Brain microvascular endothelial cell (primary cell): ENCODE measurements at places on chromosomes 6 and 20.
A peak's percentile ranks its signal among the peaks of the same experiment; 100 is the strongest.

DNA sequence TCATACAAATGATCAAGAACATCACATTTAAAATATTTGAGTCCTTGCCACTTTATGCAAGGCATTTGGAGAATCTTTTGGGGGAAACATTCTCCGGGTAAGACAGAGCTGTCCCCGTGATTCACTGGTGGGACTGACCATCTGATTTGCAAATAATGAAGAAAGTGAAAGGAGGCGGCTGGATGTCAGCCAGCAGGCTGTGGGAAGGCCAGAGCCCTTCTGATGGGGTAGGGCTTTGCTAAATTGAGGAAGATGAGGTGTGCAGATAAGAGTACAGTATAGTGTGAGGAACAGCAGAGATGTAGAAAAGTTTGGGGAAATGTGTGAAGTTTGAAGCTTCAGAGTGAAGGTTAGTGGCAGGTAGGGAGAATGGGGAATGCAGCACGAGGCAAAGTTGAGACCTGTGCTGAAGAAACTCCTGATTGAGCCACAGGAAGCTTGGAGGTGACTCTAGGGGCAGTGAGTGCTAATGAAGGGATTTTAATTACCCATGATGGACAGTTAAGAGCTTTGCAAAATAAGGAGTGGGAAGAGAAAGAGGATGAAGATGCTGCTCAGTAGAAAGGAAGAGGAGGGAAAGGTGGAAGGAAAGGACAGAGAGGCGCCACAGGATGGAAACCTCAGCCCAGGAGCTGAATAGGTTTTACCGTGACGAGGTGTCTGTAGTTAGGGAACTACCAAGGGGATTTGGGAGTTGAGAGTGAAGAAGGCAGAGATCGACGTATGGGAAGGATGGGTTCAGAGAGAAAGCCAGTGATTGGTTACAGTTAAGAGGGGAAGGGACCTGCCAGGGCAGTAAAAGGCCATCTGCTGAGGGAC, 68.7 kb downstream of the SNX9 start:
- no peak for DNase-seq

- DNase-seq = no peak
These were observed 4.0 kb upstream of the OSBPL2 start for GRCh38 chr20:62234339-62234738.

DNA sequence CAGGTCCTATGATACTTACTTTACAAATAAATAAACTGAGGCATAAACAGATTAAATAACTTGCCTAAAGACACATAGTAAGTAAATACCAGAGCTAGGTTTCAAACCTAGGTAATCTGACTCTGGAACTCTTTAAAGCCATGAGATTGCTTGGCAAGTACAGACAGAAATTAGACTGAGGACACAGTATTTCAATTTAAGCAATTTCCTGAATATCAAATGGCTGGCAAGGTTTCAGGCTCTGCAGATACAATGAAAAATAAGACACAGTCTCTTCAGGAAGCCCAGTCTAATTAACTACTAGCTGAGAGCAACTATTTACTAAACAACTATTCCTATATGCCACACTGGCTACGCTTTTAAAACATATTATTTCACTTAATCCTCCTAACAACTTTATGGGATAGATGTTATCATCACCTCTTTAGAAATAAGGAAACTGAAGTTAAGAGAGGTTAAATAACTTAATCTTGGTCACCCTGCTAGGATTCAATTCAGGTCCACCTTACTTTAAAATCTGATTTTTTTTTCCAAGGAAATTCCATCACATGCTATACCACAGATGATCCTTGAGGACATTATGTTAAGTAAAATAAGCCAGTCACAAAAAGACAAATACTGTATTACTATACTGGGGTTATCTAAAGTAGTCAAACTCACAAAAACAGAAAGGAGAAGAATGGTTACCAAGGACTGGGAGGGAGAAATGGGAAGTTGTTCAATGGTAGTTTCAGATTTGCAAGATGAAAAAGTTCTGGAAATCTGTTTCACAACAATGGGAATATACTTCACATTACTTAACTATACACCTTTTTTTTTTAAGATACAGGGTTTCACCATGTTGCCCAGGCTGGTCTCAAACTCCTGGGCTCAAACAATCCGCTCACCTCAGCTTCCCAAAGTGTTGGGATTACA, 4.1 kb downstream of the TRPC4AP start:
- no peak for DNase-seq

DNA sequence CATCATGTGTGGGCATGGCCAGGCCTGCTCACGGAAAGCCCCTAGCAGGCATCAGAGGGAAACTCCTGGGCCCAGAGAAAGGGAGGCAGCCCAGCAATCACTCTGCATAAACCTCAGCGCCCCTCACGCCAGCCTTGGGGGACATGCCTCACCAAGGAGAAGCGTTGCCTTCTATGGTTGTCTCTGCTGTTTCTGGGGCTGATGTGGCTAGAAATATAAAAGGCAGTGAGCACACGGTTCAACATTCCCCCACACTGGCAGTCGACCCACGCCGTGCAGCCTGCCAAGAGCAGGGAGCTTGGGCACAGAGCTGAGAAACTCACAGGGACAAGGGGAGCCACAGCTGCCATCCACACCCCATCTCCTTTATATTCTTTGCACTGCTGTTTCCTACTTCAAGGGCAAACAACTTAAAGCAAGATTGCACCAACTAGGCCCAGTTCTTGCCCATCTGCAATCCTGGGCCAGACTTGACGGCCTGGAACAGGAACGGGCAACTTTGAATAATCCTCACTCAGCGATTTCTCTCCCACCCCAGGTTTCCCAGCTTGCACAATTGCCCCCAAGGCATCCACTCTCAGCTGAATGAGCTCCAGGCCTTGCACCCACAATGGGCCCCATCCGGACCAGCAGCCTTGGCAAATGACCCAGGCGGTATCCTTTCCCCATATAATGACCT, 35.5 kb upstream of the FOXC1 start:
- DNase-seq = no peak

- DNase-seq = no peak
These were observed 226.9 kb downstream of the TTLL2 start for GRCh38 chr6:167551628-167552257.

GRCh38 chr6:106849676-106850332, 124.7 kb downstream of the CD24 start:
- DNase-seq = no peak

DNA sequence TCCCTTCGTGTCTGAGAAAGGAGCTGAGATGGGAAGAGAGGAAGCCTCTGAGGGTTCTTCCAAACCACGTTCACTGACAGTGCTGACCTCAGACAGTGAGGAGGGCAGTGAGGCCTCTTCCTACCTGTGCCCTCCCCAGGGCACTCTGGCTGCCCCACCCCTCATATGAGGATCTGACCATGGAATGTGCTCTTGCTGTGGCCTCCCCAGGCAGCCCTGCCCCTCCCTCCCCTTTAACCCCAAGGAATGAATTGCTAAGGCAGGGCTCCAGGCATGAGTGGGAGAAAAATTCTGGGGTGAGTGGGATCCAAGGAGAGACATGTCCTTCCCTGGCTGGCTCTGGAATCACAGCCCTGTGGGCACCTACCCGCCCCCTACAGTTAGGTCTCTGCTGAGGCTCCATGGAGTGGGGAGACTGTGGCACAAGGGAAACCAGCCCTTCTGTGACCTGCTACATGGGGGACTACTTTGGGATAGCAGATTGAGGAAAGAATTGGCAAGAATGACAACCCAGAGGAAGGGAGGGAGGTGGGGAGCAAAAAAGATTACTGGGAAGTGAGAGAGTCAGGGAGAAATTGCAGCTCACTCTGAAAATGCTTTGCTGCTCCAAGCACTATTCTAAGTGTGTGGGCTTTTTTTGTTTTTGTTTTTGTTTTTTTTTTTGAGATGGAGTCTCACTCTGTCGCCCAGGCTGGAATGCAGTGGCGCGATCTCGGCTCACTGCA, 29.4 kb downstream of the TNXB start:
- no peak for DNase-seq

DNA sequence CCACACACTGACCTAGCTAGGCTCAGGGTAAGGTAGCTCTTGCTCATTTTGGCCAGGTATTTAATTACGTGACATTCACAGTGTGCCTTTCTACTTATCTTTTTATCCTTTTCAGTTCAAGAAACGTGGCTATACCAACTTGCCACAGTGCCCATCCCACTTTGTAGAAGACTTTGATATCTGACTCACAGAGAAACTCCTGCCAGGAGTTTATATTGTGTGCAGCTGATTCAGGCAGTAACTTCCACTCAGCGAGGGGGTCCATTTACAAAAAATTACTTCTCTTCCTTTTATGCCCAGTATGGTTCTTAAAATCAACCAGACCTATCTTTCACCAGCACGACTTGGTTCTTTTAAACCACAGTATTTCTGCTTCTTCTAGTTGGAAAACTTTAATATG, 75.6 kb downstream of the PRL start:
- no peak for DNase-seq

DNA sequence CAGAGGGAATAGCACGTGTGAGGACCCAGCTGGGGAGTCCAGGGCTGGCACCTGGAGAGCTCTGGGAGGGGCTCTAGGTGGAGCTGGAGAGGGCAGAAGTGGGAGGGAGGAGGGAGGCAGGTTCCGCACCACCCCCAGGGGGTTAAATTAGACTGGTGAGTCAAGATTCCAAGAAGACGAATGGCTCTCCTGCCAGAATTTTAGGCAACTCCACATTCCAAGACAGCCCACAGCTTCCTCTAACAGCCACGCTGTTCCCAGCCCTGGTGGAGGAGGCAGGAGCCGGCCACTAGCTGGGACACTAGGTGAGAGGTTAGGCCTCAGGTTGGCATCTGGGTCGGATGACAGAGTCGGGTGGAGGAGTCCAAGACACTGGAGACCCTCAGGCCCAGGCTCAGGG, 60.2 kb downstream of the TFAP2C start:
- DNase-seq = no peak

DNA sequence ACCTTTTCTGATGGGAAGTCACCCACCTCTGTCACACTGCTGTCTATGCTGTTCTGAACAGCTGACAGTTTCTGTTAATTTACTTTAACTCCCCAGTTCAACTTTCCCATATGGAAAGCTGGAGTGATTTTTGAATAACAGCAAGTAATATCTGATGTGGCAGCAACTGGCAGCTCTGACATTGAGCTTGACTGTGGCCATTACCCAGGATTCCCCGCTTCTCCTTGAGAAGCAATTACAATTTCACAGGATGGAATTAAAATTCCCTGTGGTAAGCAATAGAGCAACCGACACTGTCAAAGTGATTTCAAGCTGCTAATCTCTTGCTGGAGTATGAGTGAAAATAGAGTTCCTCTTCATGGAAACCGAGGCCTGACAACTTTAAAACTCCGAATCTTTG, 348.1 kb upstream of the SOX4 start:
- no peak for DNase-seq

- no peak for DNase-seq
These were observed 23.7 kb downstream of the NCOA7 start for GRCh38 chr6:125814481-125814880.

GRCh38 chr6:18545726-18546125, 158.6 kb downstream of the RNF144B start:
- peak; percentile 8 for DNase-seq

GRCh38 chr6:46486181-46486580, 5.1 kb downstream of the RCAN2 start:
- DNase-seq = no peak
